ENCODE measurements at places on chromosomes 1 and 21. TPM values are rescaled to one million over a fixed set of nuclear protein-coding genes. Genes with fewer than 3 reads are reported as not detected.

The CLCNKA gene
- not detected for polyA plus RNA-seq

DNA sequence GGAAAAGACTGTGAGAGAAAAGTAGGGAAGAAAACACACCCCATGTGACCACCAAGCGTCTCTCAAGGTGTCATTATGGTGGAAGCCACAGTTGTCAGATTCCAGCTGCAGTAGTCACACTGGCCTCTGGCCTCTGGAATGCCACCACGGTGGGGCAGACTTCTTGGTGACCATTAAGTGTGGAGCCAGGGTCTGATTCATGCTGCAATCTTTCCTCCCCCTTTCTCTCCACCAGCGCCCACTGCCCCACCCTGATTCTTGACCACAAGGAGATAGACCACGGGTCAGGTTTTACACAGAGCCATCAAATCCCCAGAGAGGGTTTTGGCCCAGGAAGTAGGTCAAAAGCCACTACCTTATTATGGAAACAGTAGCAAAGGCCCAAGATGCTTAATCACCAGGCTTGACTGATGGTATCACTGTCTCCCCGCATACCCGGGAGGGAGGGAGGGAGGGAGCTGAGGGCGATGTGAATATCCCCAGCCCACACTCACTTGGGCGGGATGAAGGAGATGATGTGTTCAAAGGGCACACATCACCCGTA is 52.7 kb upstream of the GRHL3 start:
- no peaks in the 10 kb centered on the region for H3K27me3 ChIP-seq
- no peaks in the 10 kb centered on the region for H3K36me3 ChIP-seq
- H3K27ac ChIP-seq: no peak overlapping the region
- DNase-seq: no peak
- H3K4me3 ChIP-seq: no peak overlapping the region

DNA sequence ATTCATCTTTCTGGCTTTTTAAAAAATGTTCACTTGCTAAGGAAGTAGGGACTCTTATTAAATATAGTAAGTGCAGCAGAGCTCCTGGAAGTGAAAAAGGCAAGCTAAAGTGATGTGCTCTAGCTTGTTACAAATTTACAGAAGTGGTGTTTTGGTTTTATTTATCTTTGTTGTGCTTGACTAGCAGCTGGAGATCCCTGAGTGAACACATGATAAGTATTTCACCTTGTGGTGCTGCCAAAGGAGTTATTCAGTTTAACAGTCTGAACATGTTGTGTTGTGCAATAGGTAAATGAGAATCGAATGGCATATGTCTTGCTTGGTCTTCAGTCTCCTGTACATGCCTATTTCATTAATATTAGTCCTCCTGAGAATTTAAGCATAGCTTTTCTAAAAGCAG is 315.7 kb downstream of the TPR start:
- H3K4me1 ChIP-seq: no peaks in the 10 kb centered on the region
- no peaks in the 10 kb centered on the region for H3K27me3 ChIP-seq
- no peak for DNase-seq
- H3K27ac ChIP-seq: no peak overlapping the region
- no peak overlapping the region for H3K4me3 ChIP-seq

The CORT gene
- polyA plus RNA-seq: not detected
